ENCODE measurements at places on chromosomes 7 and 10.

GRCh38 chr10:46297406-46298204 is 10.8 kb downstream of the ANTXRL start:
- DNase-seq = peak; percentile 54

DNA sequence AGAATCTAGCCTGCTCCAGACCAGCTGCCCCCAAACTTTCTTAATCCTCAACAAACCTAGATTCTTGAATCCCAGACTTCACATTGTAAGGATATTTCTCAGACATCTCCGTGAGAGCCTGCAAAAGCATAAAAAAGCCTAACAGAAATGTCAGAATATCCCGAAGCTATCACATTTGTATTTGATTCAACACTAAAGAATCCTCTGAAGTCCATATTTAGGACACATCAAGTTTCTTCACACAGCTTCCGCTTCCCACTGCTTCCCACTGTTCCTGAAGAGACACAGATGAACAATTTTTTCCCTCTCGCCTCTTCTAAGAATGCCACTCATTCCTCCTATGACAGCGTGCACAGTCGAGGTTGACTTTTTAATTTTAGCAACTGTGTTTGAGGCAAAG is 396.2 kb upstream of the IGFBP3 start:
- DNase-seq = no peak

GRCh38 chr10:31947144-31947926 is 18.7 kb upstream of the ARHGAP12 start:
- no peak for DNase-seq

- DNase-seq = no peak
Observed at GRCh38 chr10:51878695-51879094, 179.3 kb upstream of the CSTF2T start.

DNA sequence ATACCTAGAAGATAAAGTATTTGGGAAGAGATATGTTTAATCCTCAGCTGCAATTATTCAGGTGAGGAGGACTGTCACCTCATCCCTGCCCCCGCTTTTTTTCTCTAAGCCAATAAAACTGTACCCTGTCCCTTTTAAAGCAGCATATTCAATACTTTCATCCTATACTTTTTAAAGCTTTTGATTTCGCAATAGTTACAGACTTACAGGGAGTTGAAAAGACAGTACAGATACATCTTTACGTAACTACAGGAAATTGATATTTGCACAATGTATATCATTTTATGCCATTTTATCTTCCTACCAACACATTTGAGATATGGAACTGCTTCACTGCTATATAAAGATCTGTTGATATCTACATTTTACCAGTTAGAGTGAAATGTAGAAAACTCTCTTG is 47.6 kb downstream of the STK17A start:
- DNase-seq = no peak

DNA sequence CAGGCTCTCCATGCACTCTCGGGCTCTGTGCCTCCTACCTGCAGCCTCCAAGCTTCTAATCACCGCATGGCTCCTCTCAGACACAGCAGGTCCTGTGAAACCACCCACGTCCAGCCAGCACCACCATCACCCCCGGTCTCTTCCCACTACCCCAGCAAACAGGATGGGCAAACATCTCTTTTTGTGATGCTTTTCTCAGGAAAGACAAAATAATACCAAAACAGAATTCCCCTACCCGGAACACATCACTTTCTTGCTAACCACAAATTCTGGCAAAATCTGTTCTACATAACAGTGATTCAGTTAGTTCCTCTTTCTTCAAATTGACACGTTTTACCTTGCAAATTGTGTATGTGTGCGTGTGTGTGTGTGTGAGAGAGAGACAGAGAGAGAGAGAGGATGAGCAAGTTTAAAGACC is 6.5 kb downstream of the SNX8 start:
- DNase-seq = no peak

GRCh38 chr10:102461187-102462054 is 10.1 kb upstream of the C10orf95 start:
- peak; percentile 96 for DNase-seq

- DNase-seq = peak; percentile 97
Observed at GRCh38 chr7:65981965-65982792, at the start of gene GUSB. Gene GUSB, minus strand, starts transcription at chr7:65982213. Its CDS starts 30 bp downstream, at chr7:65982183.

DNA sequence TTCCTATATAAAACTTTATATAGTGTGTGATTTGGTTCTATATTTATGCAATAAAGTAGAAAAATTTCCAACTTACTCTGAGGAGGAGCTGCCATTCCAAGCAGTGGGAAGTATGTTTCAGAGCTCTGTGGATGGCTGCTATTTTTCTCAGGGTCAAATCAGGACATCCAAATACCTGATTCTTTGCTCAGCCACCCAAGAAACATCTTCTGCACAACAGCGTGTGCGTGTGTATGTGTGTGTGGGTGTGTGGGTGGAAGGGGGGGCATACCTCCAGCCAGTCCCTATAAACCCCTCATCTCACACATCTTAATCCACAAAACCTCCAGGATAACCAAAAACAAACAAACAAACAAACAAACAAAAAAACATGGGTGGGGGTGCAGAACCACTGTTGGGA is 66.3 kb upstream of the EMX2 start:
- no peak for DNase-seq

GRCh38 chr7:116837586-116837985 is 24.8 kb upstream of the CAPZA2 start:
- DNase-seq = no peak

DNA sequence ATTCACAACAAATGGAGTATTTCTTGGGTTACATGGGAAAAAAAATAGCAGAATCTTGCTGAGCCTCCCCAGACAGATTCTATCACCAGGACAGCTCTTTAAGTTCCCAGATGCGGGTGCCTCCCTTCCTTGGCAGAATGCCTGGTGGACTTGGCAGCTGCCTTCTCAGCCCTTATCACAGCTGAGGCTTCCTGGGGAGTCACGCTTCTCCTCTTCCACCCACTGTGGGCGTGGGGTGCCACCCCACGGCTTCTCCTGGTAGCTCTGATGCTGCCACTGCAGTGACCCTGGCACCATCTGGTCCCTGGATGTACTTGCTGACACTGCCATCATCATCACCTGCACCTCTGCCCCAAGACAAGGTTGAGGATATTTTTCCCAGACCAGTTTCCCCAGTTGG is 16.2 kb upstream of the NME8 start:
- DNase-seq = no peak

- no peak for DNase-seq
Observed at GRCh38 chr10:54577682-54578081, 223.3 kb downstream of the PCDH15 start.

GRCh38 chr7:64849924-64850499 is 53.1 kb upstream of the ZNF273 start:
- DNase-seq = no peak

DNA sequence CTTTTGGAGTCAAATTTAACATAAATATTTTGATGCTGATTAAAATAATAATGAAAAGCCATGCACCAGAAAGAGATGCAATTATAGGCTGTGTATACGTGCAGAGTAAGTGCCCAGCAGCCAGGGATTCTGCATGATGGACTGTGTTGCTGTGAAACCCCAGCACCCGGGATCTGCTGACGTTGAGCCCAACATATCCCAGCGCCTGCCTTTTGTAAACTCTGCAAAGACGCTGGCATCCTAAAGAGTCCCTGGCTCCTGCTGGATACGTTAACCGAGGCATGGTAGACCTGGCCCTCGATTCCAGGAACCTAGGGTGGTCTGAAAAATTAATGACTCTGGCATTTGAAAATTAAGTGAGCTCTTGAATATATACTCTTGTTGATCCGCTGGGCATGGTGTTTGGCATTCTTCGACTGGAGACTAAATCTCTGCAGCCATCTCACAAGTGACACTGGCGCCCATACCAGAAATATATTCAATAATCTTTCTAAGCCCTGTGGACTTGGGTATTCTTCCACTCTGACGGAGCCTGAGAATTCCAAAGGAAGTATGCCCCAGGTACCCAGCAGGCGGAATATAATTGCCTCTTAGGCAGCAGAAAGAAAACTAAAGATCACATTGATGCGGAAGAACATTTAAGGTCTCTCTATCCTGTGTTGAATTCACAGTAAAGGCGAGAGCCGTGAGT is 191.2 kb upstream of the SH2B2 start:
- DNase-seq = peak; percentile 24

DNA sequence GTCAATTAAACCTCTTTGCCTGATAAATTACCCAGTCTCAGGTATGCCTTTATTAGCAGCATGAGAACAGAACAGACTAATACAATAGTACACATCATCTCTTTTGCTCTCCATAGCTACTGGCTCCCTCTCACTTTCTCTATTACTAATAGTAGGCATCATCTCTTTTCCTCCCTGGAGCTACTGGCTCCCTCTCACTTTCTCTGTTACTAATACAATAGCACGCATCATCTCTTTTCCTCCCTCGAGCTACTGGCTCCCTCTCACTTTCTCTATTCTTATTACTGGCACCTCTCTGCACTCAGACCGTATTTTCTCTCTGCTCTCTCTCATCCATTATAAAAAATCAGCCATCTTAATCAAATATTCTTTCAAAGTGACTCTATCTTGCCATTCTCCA is 37.1 kb downstream of the SLC25A13 start:
- DNase-seq = no peak
